ENCODE measurements at places on chromosomes 5 and 9.
A peak's percentile ranks its signal among the peaks of the same experiment; 100 is the strongest.

DNA sequence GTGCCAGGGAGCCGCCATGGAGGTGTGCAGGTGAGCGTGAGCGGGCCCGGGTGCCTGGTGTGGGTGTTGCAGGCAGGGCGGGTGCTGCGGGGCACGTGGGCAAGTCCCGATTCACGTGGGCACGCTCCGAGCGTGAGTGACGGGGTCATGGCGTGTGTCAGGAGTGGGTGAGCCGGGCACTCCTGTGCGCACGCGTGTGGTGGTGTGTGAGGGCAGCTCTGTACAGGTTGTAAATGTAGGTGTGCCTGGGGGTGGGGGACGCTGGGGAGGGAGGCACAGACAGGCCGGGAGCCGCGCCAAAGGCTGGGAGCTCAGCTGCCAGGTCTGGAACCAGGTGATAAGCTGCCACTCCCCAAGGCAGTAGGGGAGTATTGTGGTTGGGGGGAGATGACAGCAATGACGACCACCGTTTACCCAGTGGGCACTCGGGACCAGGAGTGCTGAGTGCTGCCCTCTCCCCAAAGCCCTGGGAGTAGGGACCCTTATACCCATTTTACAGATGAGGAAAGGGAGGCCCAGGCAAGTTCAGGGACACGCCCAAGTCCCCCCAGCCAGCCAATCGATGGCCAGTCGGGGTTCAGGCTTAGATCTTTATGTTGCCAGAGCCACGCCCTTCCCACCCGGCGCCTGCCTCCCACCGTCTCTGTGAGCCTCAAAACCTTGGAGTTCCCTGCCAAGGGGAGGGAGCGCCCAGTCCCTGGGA, 9.6 kb downstream of the NCS1 start:
- no peak for DNase-seq

DNA sequence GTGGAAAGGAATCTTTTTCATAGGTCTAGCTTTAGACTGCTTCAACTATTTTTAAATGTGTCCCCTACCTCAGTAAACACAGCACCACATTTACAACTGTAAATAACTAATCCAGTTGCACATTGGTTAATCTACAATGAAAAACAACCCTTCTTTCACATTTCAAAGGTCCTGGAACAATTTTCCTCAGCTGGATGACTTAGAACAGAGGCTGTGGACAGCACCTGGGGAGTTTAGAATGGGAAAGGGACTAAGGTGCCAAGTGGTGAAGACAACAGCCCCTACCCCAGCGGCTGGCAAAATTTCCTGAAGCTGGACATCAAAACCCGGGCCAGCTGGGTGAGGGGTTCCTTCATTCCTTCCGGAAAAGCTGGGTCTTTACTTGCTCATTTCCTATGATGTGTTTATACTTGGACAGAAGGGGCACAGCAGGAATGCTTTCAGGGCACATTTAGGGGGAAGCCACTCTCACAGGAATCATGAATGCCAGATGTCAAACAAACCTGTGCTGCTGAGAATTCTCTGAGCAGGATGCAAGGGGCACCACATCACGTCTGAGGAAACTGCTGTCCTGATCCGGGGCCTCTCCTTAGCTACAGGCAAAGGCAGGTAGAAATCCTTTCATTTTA, 158.3 kb downstream of the NR2F1-AS1 start:
- DNase-seq, result no peak

DNA sequence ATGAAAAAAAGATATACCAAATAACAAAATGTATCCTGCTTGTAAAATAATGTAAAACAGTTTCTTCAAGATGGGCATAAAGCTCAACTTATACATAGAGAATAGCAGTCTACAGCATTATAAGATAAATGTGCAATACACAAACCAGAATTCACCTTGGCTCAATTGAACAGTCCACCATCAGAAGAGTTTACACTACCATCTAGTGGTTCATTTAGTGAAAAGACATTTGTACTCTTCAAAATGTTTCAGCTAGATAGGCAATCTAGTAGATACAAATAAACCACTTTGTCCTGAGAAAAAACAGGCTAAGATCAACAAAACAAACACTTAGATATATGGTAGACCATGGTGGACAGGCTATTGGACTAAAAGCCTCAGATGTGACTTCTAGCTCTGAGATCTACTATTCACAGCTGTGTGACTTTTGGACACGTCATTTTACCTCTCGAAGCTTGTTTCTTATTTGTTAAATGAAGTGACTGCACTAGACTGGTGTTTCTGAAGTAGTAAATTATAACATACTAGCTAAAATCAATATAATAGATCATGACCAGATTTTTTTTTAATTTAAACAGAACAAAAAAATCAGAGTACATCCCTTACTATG, 22.1 kb upstream of the TPD52L3 start:
- DNase-seq, result peak; percentile 44

- no peak for DNase-seq
Observed at GRCh38 chr9:81477669-81478068, 211.7 kb downstream of the TLE1 start.

GRCh38 chr5:142841511-142842265, 71.5 kb downstream of the ARHGAP26 start:
- no peak for DNase-seq

DNA sequence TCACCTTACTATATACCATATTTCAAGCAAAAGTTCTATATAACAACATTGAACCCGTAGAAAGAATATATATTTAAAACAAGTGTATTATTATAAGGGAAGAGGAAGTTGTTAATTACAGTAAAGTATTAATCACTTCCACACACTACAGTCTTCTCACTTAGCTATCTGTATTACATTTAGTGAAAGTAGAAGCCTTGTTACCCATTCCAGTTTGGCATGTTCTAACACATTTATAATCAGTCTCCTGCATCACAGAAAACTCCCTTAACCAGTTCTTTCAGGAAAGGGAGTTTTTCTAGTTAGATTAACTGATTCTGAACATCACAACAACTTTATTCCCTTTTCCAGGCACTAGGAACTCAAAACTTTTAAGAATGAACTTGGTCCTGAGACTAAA, 6.9 kb downstream of the RAB14 start:
- no peak for DNase-seq

DNA sequence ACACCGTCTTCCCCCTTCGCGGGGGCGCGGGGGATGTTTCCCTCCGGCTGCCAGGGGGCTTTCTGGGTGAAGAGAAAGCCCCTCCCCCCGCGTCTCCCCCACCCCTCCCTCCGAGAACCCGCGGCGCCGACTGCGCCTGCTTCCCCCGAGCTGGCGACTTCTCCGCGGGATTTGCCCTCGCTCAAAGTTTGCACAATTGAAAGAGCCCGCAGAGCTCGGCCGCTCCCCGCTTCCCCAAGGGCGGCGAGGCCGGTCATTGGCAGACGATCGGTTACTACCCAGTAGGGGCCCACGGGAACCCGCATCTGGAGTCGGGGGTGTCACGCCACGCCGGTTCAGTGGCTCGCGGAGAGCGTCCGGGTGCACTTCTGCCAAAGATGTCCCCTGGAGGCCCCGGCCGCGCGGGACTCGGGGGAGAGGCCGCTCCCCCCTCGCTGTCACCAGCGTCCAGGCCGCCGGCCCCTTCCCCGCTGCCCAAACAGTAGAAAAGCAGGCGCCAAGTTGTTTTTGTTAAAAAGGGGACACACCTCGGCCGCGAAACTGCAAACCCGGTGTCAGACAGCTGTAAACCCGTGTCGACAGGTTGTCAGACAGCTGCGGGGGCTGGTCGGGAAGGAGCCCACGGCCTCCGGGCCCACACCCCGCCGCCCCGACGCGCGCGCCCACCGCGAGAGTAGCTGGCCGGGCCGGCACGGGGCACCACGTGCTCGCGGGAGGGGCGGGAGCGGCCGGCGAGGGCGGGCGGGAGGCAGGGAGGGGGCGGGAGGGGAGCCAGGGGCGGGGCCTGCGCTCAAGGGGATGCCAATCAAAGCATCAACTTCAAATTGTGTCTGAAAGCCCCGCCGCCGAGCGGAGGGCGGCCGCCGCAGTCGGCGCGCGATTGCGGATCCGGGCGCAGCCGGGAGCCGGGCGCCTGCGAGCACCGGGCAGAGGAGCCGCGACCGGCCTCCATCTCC, at the start of gene IRX1:
IRX1 (plus strand) TSS at position 827 of the 956 bp plus-strand sequence. CDS start 274 bp downstream, outside the sequence.
- no peak for DNase-seq

DNA sequence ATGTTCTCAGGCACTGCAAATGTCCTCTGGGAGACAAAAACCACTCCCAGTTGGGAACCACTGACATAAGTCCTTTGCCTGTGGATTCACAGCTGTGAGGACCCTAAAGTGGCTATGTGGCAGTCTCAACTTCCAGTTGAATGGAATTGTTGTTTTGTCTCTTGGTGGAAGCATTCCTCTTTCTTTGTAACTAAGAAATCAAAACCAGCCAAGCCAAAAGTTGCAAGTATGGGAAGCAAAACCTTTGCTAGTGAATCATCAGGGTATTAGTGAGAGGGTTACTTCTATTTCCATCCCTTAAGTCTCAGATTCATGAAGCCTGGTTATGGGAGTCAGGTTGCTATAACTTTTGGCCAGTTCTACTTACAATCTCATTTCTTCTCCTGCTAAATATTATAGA, 49.8 kb upstream of the RPS23 start:
- DNase-seq, result no peak

- no peak for DNase-seq
Observed at GRCh38 chr9:106019039-106019680, 324.8 kb downstream of the TMEM38B start.

- DNase-seq, result no peak
Observed at GRCh38 chr5:156584871-156585270, 257.9 kb downstream of the SGCD start.

DNA sequence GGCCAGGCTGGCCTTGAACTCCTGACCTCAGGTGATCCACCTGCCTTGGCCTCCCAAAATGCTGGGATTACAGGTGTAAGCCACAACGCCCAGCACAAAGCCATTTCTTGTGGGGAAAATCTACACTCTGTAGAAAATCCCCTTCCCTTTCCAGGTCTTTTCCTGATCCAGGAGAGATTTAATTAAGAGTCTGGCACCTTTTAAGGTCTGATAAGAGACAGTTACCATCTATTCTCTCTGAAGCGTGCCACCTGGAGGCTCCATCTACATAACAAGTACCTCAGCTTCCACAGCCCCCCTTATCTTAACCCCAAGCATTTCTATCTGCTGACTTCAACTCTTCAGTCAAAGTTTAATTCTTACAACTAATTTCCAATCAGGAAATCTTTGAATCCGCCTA, 71.4 kb upstream of the CDK20 start:
- no peak for DNase-seq

- no peak for DNase-seq
Observed at GRCh38 chr5:131272307-131272706, 8.5 kb downstream of the CDC42SE2 start.

DNA sequence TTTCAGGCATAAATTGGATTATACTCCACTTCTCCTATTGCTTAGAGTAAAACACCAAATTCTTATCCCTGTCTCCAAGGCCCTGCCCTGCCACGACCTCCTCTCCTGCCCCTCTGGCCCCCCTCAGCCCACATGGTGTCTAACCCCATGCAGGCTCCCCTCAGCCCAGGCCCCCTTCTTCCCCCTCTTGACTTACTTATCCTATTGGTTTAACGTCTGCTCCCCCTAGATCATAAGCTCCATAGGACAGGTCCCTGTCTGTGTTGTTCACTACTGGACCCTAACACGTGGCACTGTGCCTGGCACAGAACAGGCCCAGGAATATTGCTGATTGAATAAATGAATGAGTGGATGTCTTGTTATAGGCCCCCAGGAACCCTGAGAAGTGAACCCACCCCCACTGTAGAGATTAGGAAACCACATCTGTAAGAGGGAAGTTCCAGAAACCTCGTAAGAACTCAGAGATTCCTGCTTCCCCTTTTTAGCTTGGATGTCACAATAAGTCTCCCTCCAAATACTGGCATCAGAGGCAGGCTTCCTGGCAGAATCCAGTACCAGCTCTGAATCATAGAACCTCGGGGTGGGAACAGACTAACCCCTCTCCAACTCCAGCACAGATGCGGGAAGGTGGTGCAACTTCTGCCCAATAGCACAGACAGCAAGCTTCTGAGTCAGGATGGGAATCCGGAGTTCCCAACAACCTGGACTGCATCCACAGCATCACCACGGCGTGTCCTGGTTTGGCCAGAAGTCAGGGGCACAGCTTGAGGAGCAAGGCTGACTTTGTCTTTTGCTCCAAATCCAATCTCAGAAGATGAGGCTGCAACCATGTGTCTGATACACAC, 31.5 kb downstream of the HRH2 start:
- DNase-seq, result no peak

GRCh38 chr5:155029240-155029639, 15.7 kb downstream of the KIF4B start:
- no peak for DNase-seq

DNA sequence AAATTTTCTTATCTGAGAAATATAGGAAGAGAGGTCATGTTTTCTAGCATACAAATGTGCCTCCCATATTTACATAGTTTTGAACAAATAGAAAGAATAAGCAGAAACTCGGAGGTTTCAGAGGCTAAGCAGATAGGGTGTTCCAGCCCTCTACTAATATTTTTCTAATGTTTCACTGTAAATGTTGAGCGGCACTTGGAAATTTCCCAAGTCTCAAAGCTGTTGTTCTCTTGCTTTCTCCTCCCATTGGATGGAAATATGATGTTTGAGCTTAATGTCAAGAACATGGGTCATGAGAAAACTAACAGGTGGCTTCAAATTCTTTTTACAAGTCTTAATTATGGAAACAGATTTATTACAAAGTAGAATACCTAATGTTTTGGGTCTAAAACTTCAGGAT, 5.1 kb downstream of the SPINK1 start:
- DNase-seq, result no peak

DNA sequence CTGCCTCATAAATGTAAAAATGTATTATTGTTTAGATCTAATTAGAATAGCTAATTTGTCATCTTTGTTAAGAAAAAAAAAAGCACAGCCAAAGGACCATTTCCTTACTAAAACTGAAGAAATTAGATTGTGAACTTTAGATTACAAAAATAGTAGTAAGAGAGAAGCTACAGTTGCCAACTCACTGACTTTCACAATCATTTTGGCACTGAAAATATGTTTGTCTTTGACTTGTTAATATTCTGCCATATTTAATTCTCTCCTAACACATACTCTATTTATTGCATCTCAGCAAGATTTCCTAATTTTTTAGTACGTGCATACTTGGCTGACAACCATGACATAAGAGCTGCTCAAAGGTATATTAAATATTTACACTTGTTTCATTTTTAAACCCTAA, 297.1 kb downstream of the TUSC1 start:
- no peak for DNase-seq

GRCh38 chr9:93665637-93666438, 89.5 kb downstream of the PHF2 start:
- no peak for DNase-seq

DNA sequence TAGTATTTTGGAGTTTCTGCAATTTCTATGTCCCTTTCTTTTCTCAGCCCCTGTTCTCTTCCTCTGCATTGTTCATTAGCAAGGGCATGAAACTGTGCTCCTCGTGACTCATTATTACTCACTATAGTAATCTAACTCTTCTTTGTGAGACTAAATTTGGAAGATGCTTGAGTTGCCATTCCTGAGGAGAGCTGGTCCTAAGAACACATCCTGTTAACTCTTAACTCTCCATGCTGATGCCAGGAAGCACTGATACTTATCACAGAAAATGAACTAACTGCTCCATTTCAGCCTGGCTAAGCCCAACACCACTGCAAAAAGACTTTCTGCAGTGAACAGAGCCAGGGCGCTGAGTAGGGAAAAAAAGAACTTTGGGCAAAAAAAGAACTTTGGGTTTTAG, 10.6 kb upstream of the CSNK1A1 start:
- DNase-seq, result peak; percentile 88
